ENCODE measurements at places on chromosomes 11 and 22.

DNA sequence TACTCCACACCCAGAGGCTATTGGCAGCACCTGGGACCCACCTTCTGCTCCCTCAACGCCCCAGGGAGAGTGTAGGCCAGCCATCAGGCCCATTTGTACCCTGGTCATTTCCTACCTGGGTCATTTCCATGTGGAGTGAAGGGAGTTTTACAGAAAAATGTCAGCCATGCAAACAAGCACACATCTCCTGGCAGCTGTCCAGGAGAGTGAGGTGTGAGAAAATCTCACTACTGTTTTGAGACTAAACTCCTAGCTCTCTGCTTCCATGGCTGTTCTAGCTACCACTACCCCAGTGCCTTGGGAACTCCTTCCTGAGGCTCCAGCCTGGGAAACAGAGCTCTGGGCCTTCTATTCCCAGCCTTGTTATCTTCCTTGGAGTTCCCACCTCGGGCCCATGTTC is 2.8 kb upstream of the TMPRSS13 start:
- H3K27me3 ChIP-seq = no peaks in the 10 kb centered on the region
- no peak for DNase-seq

DNA sequence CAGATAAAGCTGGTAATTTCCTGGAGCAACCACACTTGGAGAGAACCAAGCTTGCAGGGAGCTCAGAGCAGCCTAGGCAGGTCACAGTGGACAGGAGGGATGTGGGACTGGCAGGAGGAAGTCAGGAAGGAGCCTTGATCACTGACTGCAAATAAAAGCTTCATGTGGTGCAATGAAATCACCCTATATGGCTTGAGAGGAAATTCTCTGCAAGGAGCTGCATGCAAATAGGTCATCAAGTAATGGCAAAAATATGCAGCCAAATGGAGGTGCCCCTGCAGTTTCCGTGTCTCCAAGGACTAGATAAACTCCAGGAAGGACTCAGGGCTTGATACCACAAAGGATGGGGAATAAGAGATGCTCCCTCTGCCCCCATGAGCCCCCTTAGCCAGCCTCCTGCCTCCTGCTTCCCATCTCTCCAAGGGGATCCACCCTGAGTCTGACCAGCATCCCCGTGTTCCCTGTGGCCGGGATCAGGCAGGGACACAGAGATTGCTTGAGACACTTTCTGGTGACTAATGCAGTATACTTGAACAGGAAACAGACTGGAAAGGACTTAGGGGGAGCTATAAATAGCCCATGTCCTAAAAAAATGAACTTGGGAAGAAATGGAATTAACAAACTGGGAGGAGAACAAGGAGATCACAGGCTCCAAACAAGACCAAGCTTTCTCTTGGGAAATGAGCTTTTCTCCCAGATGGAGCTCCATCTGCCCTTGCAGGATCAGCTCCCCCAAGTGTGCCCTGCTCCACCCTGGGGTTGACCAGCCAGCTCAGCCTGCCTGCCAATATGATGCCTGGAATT is 23.9 kb upstream of the MICAL2 start:
- no peaks in the 10 kb centered on the region for H3K4me1 ChIP-seq
- DNase-seq = no peak
- H3K4me3 ChIP-seq = no peak overlapping the region
- no peaks in the 10 kb centered on the region for H3K27me3 ChIP-seq

- H3K36me3 ChIP-seq = no peaks in the 10 kb centered on the region
- no peaks in the 10 kb centered on the region for H3K4me1 ChIP-seq
- H3K27me3 ChIP-seq = no peaks in the 10 kb centered on the region
- H3K4me3 ChIP-seq = no peak overlapping the region
Observed at GRCh38 chr11:44208976-44209603, 100.8 kb downstream of the ALX4 start.

DNA sequence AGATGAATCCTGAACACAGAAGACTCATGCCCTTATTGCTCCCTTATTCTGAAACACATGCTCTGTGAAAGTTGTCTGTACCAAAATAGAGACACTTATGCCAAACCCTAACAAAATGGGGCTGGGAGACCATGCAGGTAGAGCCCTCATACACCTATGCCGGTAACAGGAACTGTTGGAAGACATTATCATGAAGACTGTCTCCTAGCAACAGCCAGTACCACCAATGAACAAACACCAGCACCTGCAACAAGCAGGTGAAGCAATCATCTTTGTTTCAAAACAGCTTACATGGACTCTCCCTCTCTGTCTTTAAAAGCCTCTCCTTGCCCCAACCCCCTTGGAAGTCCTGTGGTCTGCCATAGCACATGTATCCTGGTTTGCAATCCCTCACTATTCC is 17.2 kb downstream of the SLC5A4 start:
- no peak overlapping the region for H3K4me3 ChIP-seq
- no peaks in the 10 kb centered on the region for H3K36me3 ChIP-seq
- no peak for DNase-seq
- no peak overlapping the region for H3K27ac ChIP-seq
- no peaks in the 10 kb centered on the region for H3K4me1 ChIP-seq

DNA sequence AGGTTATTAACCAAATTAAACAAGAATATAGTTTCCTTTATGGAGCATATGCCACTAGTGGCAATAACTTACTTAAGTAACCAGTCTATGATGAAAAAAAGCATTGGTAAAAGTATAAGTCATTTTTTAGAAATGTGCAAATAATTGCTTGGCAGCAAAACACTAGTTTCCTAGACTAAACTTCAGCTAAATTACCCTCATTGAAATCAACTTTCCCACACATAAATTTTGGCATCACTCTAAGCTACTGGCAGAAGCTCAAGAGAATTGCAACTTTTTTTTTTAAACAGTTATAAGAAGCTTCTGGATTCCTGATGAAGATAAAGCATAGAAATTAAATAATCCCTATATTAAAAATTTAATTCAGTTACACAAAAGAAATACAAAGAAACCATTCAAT is 12.5 kb downstream of the CCDC34 start:
- H3K36me3 ChIP-seq = no peaks in the 10 kb centered on the region
- H3K27ac ChIP-seq = no peak overlapping the region
- H3K4me3 ChIP-seq = no peak overlapping the region
- peaks cover 2% of the 10 kb centered on the region for H3K4me1 ChIP-seq
- DNase-seq = no peak
- no peaks in the 10 kb centered on the region for H3K27me3 ChIP-seq
